ENCODE measurements at places on chromosomes 6 and 20.
A peak's percentile ranks its signal among the peaks of the same experiment; 100 is the strongest.

DNA sequence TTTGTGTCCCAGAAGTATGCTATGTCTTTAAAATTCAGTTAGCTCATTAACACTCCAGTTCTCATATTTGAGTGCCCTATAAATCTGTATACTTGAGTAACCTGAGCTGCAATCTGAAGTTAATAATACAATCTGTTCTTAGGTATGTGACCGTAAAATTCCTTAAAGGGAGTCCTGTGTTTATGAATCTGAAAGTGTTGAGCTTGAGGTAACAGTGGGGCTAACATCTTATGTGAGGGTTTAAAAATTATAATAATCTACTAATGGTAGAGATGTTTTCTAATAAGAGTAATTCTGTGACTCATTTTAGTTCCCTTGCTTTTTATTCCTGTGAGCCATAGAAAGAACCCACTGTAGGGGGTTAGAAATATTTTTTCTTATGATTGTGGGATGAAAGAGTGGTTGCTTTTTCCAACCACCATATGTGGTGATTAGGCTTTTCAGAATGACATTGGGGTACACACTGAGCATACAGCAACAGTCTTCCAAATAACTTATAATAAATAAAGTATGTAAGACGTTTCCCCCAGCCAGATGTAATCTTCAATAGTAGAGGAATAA lies 121.2 kb downstream of the BCKDHB start:
- DNase-seq = no peak

DNA sequence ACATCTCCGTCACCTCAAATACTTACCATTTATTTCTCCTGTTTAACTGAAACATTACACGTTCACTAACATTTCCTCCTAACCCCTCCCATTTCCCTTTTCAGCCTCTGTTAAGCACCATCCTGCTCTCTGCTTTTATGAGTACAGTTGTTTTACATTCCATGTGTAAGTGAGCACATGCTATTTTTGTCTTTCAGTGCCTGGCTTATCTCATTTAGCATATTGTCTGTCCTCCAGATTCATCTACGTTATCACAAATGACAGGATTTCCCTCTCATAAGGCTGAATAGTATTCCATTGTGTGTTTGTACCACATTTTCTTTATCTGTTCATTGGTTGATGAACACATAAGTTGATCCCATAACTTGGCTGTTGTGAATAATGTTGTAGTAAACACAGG lies 22.7 kb downstream of the TAF11 start:
- no peak for DNase-seq

- no peak for DNase-seq
Observed at GRCh38 chr6:68572975-68573374, 62.1 kb upstream of the ADGRB3 start.

- no peak for DNase-seq
Observed at GRCh38 chr6:72246926-72247325, 360.6 kb downstream of the RIMS1 start.

- no peak for DNase-seq
Observed at GRCh38 chr6:29620630-29621029, 12.4 kb downstream of the GABBR1 start.

GRCh38 chr6:40523505-40524172 lies 63.5 kb downstream of the LRFN2 start:
- DNase-seq = no peak

GRCh38 chr20:32191873-32192272 lies 15.7 kb downstream of the PLAGL2 start:
- no peak for DNase-seq

DNA sequence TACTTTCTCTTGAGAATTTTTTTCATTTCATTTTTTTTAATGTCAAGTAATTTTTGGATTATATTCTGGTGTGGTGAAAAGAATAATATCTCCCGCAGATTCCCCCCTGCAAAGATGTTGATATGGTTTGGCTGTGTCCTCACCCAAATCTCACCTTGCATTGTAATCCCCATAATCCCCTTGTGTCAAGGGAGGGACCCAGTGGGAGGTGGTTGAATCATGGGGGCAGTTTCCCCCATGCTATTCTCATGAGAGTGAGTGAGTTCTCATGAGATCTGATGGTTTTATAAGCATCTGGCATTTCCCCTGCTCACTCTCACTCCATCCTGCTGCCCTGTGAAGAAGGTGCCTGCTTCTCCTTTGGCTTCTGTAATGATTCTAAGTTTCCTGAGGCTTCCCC lies 58.7 kb upstream of the PMEPA1 start:
- no peak for DNase-seq

- no peak for DNase-seq
Observed at GRCh38 chr6:147095316-147095715, 108.9 kb upstream of the STXBP5 start.

GRCh38 chr20:48171071-48171470 lies 385.8 kb upstream of the SULF2 start:
- no peak for DNase-seq

- DNase-seq = no peak
Observed at GRCh38 chr6:157272372-157272771, 50.9 kb downstream of the TMEM242 start.

DNA sequence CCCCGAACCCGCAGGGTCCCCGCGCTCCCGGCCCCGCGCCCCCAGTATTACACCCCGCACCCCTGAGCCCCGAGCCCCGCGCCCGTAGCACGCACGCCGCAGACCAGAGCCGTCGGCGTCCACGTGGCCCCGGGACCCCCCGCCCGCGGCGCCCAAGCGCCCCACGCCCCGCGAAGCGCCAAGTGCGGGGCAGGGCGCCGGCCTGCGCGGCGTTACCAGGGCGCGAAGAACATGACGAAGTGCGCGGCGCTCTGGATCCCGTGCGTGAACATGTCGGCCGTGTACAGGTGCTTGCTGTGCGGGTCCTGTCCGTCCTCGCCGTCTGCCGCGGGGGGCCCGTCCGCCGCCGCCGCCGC lies 312 bp downstream of the TXNDC5 start:
- no peak for DNase-seq

- DNase-seq = no peak
Observed at GRCh38 chr6:166624275-166624674, 2.8 kb downstream of the RPS6KA2 start.

GRCh38 chr20:47502271-47503239 lies 868 bp downstream of the NCOA3 start:
- DNase-seq = peak; percentile 46

DNA sequence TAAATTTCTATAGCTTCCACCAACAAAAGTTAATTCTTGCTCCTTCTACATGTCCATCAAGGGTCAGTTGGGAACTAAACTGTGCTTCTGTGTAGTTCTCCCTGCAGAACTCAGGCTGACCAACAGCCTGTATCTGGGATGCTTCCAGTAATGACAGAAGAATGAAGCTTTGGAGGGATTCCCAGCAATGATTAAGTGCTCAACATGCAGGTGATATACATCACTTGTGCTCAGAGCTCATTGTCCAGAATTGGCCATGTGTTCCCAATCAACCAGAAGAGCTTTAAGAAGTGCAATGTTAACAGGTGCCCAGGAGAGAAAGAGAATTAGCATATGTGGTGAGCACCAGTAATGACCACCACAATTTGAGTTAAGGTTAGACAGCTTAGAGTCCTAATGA lies 37.4 kb upstream of the SNRPB2 start:
- DNase-seq = no peak

DNA sequence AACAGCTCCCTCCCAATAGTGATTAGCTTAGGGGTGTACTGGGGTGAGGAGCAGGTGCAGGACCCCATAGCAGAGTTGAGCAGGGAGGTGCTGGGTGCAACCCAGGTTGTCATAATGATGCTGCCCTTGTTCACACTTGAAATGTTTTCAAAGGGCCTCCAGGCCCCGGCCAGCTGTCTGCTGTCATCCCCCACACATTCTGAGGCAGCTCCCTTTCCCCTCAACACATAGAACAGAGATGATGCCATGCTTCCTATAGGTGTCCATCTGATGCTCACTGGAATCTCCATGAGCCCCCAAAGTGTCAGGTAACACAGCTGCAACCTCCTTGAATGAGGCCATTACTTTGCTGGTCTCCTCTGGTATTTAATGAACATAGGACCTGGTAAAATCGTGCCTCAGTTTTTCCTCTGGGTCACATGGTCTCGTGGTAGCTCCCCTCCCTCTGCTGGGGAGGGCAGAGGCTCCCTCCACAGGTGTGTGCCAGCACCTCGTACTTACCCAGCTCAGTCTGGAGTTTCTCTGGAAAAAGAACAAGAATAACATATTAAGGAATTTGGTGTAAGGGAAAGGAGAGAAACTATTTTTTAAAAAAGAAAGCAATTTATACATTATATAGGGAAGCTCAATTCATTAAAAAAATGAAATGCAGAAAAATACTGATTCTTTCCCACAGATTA lies 5.6 kb downstream of the BTNL2 start:
- DNase-seq = no peak

- DNase-seq = no peak
Observed at GRCh38 chr20:36341331-36342020, 35.3 kb downstream of the DLGAP4 start.

GRCh38 chr6:7439228-7439627 lies 49.6 kb downstream of the RIOK1 start:
- DNase-seq = no peak

GRCh38 chr20:367486-367887 lies 13.1 kb upstream of the TRIB3 start:
- no peak for DNase-seq

- DNase-seq = no peak
Observed at GRCh38 chr6:51330971-51331370, 512.3 kb downstream of the TFAP2B start.

DNA sequence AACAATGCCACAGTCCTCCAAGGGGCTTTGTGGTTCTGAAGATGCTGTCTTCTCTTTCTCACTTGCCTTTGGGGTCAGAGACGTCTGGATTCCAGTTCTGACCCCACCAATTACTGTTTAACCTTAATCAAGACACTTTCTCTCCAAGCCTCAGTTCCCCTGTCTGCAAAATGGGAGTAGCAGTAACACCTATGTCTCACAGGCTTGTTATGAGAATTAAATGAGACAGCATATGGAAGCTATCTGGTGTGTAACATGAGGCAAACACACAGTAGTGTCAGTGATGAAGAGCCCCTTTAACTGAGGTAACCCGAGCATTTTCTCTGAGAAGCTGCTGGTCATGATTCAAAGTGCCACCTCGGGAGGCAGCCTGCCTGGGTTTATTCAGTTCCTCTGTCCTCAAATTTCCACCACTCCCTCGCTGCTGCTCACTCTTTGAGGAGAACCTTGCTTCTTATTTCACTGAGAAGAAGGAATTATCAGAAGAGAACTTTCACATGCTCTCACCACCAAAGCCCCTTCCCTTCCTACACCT lies 11.7 kb downstream of the PPIL1 start:
- no peak for DNase-seq

DNA sequence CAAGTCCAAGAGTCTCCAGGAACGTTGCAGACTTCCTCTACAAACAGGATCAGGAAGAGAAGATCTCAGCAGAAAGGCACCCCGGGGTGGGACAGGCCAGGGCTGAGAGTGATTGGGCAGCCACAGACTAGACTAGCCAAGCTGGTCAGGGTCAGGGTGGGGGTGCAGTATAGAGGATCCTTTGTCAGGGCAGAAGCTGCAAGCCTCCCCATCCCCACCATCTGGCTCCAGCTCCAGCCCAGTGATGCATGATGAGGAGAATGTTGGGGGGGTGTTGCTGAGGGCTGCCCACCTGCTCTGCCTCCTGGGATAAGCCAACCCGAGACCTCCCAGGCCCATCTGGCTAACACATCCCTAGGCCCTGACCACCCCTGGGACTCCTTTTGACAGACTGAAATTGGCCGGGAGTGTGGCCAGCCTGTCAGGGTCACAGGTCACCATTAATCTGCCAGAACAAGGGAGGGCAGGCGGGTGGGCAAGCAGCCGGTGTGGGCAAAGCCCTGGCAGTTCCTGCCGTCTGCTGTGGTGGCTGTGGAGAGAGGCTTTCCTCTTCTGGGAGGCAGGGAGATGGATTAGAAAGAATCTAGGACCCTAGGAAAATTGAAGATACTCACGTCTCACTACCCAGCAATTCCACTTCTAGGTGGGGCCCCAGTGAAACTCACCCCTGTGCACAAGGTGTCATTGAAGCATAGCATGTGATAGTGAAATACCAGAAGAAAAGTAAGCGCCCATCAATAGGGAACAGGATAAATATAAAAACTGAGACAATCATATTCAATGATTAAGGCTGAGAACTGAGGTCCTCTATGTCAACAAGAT lies 22.1 kb upstream of the SNTA1 start:
- DNase-seq = no peak

DNA sequence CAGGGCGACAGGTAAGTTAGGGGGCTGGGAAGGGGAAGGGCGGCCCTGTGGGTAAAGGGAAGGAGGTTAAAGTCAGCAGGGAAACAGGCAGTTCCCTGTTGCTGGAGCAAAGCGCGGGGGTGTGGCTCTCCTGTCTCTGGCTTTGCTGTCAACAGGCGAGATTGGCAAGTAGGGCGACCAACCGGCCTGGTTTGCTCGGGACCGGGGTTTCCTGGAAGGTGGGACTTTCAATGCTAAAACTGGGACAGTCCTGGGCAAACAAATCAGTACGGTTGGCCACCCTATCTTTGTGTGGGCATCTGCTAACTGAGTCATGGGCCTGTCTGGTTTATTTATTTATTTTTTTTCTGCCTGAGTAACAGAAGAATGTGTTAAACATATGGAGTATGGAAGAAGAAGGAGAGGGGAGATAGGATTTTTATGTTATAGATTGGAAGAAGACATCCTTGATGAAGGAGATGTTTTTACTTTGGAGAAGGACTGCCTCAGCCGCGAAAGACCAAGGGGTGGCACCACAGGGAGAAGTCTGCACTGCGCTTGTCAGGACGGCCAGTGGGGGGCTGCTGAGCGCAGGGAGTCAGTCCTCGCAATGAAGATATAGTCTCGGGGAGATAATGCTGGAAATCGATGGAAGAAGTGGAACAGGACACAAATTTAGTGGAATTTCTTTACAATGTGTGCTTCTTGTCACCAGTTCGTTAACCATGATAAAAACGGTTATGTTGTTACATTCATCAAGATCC lies 43.4 kb upstream of the ESR1 start:
- peak; percentile 53 for DNase-seq

- DNase-seq = no peak
Observed at GRCh38 chr6:108902382-108902792, 54.2 kb downstream of the ARMC2 start.

DNA sequence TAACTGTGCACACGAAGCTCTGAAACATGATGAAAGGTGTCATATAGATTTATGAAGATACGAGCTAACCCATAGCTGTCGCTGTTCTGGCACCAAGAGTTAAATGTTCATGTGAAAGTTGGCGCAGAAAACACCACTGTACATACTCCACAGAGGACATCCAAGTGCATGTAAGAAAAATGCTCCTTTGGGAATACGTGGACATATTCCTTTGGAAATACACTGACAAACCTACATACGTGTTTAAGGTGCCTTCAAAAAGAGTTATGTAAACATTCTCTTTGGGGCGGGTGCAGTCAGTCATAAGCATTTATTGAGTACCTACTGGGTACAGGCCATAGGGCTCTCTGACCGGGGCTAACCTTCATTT lies 723 bp upstream of the ARID1B start:
- no peak for DNase-seq

- no peak for DNase-seq
Observed at GRCh38 chr6:44452725-44453124, 65.2 kb downstream of the CDC5L start.

GRCh38 chr6:140101367-140101766 lies 726.9 kb upstream of the CITED2 start:
- DNase-seq = no peak

All from stimulated activated CD4-positive, alpha-beta T cell treated with anti-CD3 and anti-CD28 coated beads, Interleukin-2, amount 100 ng/mL, for 24 hours (primary cell).